ENCODE measurements at places on chromosomes 6 and 20.

DNA sequence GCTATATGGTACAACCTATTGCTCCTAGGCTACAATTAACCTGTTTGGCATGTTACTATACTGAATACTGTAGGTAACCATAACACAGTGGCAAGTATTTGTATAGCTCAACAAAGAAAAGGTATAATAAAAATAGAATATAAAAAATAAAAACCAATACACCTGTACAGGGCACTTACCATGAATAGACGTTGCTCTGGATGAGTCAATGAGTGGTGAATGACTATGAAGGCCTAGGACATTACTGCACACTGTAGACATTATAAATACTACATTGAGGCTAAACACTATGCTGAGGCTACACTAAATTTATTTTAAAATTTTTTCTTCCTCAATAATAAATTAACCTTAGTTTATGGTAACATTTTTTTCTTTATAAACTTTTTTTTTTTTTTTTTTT is 18.6 kb downstream of the ELOVL5 start:
- DNase-seq, result no peak

- no peak for DNase-seq
Observed at GRCh38 chr6:39063526-39063925, 14.9 kb downstream of the GLP1R start.

- DNase-seq, result no peak
Observed at GRCh38 chr20:2816583-2817340, 598 bp downstream of the TMEM239 start.

GRCh38 chr6:10048370-10049297 is 366.2 kb downstream of the TFAP2A start:
- DNase-seq, result no peak

DNA sequence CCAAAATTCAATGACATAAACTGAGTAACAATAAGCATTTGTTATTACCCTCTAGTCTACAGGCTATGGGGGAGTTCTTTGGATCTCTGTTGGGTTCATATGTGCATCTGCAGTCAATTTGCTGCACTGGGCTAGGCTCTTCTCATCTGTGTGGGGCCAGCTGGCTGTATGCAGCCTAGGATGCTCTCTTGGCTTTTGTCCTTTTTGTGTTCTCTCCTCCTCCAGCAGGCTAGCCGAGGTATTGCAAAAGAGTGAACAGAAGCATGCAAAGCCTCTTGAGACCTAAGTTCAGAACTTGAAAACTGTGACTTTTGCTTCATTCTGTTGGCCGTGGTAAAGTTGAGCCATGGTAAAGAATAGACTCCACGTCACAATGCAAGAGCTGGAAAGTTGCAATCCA is 62.8 kb upstream of the FOXO3 start:
- DNase-seq, result peak; percentile 38

DNA sequence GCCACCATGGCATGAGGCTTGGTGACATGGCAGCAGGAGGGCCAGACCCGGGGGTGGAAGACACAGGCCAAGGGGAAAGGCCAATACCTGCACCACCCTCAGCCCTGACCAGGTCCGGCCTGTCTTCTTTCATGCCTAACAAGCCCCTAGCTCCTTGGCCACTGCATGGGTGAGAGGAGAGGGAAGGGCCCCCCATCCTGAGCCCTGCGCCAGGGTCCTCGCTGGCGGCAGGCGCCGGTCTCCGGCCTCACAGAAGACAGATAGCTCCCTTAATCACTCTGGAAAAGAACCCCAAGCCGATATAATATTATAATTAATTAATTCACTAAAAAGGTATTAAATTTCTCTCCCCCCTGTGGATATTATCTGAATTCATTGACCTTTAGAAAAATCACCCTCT is 41.4 kb downstream of the MDFI start:
- DNase-seq, result no peak

DNA sequence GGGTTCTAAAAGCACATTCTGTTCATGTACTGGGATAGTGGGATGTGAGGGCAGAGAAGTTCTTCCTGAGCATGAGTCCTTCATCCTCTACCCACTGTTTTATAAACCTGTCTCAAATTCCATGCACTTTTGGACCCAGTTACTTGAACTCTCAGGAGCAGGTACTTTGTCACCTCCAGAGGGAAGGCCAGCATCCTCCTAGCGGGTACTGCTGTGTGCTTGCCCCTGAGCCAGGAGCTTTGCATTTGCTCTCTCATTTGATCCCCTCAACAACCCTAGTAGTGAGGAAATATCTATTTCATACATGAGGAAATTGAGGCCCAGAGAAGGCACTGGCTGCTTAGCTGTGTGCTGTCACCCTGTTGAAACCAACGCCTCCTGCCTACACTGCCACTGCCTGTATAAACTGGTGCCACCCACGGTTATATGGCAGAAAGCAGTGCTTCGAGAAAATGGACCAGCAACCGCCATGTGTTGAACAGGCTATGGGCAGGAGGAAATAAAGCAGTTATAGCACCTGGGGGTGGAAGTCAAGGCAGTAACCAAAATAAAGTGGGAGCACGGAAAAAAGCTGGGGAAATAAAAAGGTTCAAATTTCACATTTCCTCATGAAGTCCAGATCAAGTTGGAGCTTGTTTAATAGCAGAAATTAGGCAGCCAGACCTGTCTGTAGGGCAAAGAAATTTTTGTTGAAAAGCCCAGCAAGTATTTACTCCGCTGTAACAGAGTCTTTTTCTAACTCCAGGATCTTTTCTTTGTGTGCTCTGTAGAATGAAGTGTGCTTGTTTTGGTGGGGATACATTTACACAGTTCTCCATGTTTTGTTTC is 38.0 kb downstream of the KLHL31 start:
- DNase-seq, result no peak

DNA sequence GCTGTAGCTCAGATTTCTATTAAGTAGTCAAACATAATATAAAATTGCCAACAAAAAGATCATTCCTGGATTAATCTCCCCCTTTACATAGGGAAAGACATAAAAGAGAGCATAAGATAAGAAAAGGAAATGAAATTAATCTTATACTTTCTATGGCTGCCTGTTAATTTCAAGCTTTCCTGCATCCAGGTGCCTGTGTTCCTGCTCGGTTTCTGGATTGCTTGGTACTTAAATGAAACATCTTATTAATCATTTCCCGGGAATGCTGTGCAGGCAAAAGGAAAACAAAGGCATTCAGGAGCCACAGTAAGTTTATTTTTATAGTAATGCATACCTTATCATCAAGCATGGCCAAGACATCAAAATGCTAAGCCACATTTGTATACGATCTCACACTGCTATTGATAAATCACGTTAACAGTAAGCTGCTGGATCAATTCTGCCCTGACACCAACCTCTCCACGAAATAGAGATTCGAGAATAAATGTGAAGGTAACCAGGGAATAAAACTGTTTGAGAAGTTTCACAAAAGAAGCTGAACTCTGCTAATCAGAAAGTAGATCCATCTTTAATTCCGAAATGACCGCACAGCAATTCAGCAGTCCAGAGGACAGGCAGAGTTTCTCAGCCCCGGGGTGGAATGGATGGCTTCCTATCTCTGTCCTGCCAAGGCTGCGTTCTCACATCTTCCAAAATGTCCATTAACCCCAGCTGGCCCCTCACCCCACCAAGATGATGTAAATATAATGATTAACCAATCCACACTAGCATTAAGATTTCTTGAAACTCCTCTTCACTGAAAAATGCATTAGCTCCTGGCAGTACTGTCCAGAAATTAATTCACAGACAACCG is 32.6 kb upstream of the APCDD1L start:
- peak; percentile 73 for DNase-seq

- no peak for DNase-seq
Observed at GRCh38 chr20:15918631-15919030, 654.6 kb downstream of the KIF16B start.
